Activated naive CD4-positive, alpha-beta T cell treated with anti-CD3 and anti-CD28 coated beads for 36 hours (primary cell): ENCODE measurements at places on chromosomes 3 and 15. TPM values are rescaled to one million over a fixed set of nuclear protein-coding genes. Genes with fewer than 3 reads are reported as not detected.

CCDC66 gene
- total RNA-seq, result 29.0 TPM

CYP1A2 gene
- not detected for total RNA-seq

- peak; percentile 57 for DNase-seq
Measured at GRCh38 chr3:45224824-45225464, 1.1 kb downstream of the TMEM158 start.

MASP1 gene
- not detected for total RNA-seq

DNA sequence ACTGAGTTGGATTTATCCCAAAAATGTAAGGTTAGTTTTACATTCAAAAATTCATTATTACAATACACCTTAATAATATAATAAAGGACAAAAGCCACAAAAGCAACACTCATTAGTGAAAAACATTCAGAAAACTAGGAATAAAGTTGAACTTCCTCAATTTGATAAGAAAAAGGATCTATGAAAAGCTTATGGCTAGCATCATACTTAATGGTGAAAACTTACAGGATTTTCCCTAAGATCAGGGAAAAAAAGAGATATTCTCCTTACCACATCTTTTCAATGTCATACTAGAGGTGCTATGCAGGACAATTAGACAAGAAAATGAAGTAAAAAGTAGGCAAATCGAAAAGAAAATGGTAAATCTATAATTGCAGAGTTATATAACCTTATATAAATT is 279.9 kb downstream of the CGGBP1 start:
- DNase-seq, result no peak

SMAD6 gene
- 0.05 TPM for total RNA-seq

CCDC39 gene
- total RNA-seq, result not detected

- DNase-seq, result no peak
Measured at GRCh38 chr3:115388166-115388565, 235.1 kb upstream of the GAP43 start.

DNA sequence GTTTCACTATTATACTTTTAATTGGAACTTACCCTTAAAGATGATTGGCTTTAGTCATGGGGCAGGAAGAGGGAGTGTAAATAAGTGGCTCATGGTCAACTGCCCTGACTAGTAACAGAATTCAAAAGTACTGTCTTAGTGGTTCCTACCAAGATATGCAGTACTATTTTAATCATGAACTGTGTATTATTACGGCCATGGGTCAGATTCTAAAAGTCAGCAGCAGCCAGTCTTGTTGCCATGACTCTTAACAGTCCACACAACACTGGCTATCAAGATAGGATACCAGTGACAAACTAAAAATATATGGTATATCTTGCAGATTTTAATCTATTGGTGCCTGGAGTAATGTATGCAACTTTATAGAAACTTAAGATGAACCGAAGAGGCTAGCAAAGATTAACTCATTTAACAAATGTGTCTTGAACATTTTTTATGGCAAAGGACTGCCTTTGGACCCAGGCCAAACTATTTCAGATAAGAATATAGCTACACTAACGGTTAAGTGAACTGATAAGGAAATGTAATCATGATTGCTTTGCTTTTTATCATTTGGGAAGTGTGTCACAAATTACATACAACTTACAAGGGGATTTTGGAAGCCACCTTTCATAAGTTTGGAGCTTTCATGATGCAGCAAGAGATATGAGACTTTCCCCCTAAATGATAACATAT is 163.7 kb downstream of the TCF12 start:
- DNase-seq, result no peak

DNA sequence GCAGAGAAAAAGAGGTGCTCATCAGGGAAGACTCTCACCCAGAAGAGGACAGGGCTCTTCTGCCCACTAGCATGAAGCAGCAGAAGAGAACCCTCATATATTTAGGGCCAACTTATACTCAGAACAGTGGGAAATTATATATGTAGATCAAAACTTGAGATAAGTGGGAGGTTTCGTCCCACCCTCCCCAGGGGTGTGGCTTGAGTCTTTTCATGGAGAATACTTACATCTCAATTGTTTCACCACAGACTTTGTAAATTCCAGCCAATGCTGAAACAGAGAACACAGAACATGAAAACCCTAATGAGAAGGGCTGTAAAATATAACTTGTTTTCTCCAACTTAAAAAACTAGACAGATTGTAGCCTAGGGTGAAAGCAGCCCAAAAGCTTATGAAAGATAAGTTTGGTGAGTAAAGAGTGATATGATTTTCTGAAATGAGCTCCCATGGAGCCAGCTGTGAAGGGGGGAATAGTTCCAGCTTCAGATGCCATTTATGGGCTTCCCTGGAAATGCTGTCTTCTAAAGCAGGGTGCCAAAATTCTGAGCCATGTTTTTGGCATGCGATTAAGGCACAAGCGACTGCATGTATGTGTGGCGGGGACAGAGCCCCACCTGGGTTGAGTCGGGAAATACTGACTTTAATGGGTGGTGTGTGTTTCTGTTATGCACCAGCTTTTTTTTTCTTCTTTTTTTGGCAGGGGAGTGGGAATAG is 92.9 kb downstream of the WDR76 start:
- no peak for DNase-seq

- no peak for DNase-seq
Measured at GRCh38 chr15:70248116-70249025, 150.7 kb upstream of the TLE3 start.

- no peak for DNase-seq
Measured at GRCh38 chr3:45343947-45344346, 44.4 kb upstream of the LARS2 start.

CPA3 gene
- total RNA-seq, result not detected

- DNase-seq, result peak; percentile 71
Measured at GRCh38 chr3:125990253-125990970, 21.4 kb downstream of the ROPN1B start.

DNA sequence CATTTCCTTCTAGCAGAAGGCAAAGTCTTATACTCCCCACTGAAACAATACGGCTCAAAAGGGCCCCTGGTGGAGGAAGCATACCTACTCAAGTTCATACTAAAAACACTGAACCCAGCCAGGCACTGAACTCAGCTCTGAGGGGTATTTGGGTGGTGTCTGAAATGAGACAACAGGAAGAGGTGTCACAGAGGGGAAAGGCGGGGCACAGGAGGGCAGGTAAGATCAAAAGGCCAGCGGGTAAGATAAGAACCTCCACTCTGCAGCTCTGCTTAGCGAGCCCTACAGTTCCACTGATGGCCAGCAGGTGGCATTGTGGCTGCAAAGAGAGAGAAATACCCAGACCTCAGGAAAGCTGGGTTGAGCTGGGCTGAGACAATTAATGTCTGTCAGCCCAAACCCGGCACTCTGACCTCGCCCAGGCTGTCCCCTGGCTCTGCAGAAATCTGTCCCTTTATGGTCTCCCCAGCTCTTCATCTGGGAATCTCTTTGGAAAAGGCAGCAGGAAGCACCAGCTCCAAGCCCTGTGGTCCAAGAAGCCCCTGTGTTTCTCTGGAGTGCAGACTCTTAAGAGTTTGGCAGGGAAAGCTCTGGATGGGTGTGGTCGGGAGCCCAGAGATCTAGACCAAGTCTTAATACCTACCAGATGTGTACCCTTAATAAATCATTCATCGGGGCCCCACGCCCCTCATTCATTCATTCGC is 8.4 kb downstream of the MFGE8 start:
- peak; percentile 96 for DNase-seq

DNA sequence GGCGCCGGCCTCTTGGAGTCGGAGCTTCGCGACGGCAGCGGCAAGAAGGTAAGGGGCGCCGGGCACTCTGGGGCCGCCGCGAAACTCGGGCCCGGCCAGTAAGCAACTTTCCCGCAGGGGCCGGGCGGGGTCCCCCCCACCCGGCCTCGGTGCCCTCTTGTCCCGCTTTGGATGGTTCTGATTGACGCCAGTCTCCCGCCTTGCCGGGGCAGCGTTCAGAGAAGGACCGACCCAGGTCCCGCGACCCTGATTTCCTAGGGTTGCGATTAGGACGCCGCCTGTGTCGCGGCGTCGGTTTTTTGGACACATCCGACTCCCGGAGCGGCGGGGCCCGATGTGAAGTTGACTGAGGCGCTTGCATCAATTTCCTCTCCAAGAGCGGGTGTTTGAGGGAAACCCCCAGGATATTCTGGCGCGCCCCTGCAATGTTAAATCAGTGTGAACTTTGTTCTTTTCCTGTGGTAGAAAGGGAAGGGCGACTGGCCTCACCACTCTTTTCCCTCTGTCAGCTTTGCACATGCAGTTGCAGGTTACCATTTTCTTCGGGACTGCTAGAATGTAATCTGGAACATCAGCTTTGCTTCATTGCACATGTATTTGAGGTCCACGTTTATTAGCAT is 755 bp downstream of the PDE8A start:
- DNase-seq, result peak; percentile 88

RPP25 gene
- total RNA-seq, result 3.7 TPM

DNA sequence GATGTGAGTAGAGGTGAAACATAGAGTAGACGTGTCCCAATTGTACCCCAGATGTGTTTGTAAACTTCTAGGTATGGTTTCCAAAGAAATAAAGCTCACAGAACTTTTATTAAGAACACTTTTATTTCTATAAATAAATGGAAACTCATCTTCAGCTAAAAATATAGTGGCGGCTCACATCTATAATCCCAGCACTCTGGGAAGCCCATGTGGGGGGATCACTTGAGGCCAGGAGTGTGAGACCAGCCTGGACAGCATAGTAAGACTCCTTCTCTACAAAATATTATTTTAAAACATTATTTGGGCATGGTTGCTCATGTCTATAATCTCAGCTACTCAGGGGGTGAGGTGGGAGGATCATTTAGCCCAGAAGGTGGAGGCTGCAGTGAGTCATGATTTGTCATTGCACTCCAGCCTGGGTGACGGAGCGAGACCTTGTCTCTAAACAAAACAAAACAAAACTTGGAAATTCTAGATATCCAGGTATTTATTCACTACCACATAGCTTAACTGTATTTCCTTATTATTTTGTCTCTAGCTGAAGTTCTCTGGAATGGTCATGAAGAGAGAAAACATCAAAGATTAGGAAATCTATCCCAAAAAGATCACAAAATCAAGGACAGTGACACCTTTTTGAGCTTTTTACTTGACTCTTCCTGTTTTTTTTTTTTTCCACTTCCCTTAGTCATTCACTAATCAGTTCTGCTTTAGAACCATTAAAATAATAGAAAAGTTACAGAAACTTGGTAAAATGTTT is 258.1 kb downstream of the TIGIT start:
- no peak for DNase-seq

SATB1 gene
- 305 TPM for total RNA-seq

- no peak for DNase-seq
Measured at GRCh38 chr3:172770382-172770781, 19.9 kb downstream of the ECT2 start.

MUC20 gene
- 0.43 TPM for total RNA-seq

ECE2 gene
- total RNA-seq, result not detected

IGDCC3 gene
- total RNA-seq, result not detected

DNA sequence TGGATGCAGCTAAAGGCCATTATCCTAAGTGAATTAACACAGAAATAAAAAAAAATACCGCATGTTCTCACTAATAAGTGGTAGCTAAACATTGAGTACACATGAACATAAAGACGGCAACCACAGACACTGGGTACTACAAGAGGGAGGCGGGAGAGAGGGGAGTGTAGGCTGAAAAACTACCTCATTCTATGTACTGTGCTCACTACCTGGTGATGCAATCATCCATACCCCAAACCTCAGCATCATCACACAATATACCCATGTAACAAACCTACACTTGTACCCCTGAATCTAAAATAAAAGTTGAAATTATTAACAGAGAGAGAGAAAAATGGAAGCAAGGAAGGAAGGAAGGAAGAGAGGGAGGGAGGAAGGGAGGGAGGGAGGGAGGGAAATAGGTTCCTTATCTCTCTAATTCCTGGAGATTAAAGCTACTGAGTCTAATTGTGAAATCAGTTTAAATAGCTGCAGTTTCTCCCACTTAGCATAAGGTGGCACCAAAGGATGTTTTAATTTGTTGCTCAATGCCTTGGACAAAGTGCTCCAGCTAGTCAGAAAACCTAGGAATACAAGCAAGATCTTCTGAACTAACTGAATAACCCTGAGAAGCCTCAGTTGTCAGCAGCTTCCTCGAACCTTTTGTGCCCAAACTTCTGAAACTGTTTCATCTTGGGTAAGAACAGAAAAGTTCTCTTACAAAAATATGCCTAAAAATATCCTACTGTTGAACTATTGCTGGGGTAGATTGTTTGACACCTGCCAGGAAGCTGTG is 79.4 kb upstream of the ATP11B start:
- no peak for DNase-seq

GRCh38 chr3:34106879-34107278 is 308.4 kb downstream of the PDCD6IP start:
- peak; percentile 57 for DNase-seq

GRCh38 chr3:183815563-183815940 is 9.8 kb downstream of the MAP6D1 start:
- no peak for DNase-seq

- no peak for DNase-seq
Measured at GRCh38 chr3:78791753-78792152, 976.0 kb downstream of the ROBO1 start.

CLDN18 gene
- total RNA-seq, result not detected

DNA sequence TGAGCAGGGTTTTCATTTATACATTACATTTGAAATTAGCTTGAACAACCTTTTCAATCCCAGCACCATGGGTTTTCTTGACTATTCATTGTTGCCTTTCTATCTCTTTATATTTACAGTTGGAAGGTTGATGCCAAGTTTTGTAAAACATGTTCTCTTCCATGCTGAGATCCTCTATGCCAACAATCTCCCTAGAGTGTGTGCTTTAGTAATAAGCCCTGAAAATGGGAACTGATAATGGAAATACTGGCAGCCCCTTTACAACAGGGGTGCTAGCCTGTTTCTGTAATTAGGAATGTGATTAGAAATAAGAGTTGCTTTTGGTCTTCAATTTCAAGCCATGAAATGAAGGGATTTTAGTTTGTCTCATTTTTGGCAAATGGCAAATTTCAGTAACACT is 239.9 kb upstream of the NAALADL2 start:
- no peak for DNase-seq

SOX2 gene
- total RNA-seq, result not detected
